ENCODE measurements at places on chromosomes 5 and 9. TPM values are rescaled to one million over a fixed set of nuclear protein-coding genes. Genes with fewer than 3 reads are reported as not detected.

CDX1 gene
- total RNA-seq, result 0.59 TPM

DNA sequence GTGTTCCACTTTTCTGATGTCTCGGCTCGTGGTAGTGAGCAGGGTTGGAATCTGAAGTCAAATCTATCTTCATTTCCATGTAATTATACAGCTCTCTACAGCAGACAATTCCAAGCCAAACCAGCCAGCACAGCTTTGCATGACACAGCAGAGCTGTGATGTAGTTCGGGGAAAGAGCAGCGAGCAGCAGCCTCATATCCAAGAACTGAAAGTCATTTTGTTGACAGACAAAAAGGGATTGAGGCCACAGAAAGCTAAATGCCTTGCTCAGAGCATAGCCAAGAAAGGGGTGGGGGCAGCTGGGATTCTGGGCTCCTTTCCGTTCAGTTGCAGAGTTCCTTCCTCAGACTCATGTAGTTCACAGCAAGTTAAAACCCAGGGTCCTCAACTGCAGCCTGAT lies 32.1 kb downstream of the LCP2 start:
- no peak for DNase-seq

GRCh38 chr9:121260457-121261106 lies 7.4 kb upstream of the GSN start:
- no peak for DNase-seq

DNA sequence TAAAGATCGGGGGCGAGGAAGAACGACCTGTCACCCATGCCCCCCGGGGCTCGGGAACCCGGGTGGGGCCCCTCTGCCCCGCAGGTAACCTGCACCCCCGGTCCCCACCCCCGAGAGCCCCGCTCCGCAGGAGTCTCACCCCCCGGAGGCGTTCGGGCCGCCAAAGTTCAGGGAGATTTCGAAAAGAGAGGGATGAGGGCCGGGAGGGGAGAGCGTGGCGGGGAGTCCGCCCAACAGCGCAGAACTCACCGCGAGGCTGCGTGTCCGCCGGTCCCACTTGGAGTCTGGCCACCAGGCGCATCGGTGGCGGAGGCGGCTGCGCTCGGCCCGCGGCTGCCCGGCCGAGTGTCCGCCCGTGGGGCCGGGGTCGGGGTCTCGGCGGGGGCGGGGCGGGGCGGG lies at the start of gene PHF19:
TSS of gene PHF19 (minus strand) at position 347 of the 399 bp plus-strand sequence. CDS start 2,447 bp downstream, outside the sequence.
- DNase-seq, result peak; percentile 27

LVRN gene
- 1.3 TPM for total RNA-seq

GRCh38 chr9:93458712-93459111 lies 5.3 kb upstream of the FAM120AOS start:
- no peak for DNase-seq

GRCh38 chr9:112772215-112772509 lies 21.6 kb downstream of the SNX30 start:
- no peak for DNase-seq

GRCh38 chr5:139205586-139205985 lies 7.4 kb upstream of the SIL1 start:
- no peak for DNase-seq

- no peak for DNase-seq
Observed at GRCh38 chr5:143892271-143892670, 80.3 kb downstream of the HMHB1 start.

GRCh38 chr5:59317023-59317773 lies 576.3 kb downstream of the PDE4D start:
- DNase-seq, result no peak

DNA sequence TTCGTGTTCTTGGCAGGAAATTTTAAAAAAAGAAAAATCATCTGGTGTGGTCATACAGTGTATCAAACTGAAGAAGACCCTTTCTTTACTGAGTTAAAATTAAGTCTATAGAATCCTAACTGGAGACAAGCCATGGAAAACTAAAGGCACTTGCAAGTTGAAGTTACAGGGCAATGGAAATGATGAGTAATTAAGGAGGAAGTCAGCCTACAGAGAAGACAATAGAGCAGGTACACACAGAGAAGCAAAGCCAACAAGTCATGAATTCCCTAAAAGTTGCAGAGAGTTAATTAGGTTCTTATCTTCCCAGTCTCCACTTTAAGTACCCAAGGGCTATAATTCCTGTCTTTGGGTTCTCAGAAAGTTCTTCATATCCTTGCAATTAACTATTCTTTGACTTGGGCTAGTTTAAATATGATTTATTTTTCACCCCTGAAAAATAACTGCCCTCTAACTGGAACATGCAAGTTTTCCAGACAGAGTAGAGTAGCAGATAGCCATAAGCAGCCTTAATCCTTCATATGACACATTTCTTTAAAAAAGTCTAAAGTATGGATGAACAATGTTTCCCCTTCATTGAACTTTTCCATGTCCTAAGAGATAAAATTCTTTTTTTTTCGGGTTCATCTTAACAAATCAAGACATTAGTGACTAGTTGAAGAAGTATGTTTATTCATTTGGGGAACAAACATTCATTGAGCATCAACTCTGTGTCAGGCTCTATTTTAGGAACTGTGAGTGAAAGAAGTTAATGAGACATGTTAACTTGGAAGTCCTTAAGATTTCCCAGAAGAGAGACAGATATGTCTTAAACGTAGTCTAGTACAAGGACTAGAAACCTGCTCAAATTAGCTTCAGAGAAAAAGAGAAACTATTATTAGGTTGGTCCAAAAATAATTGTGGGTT lies 5.2 kb upstream of the ITGA2 start:
- DNase-seq, result no peak

GRCh38 chr9:3736161-3736560 lies 210.4 kb upstream of the RFX3 start:
- no peak for DNase-seq

- DNase-seq, result peak; percentile 86
Observed at GRCh38 chr9:34701769-34702736, 7.9 kb downstream of the CCL21 start.

FAT2 gene
- 0.13 TPM for total RNA-seq

DNA sequence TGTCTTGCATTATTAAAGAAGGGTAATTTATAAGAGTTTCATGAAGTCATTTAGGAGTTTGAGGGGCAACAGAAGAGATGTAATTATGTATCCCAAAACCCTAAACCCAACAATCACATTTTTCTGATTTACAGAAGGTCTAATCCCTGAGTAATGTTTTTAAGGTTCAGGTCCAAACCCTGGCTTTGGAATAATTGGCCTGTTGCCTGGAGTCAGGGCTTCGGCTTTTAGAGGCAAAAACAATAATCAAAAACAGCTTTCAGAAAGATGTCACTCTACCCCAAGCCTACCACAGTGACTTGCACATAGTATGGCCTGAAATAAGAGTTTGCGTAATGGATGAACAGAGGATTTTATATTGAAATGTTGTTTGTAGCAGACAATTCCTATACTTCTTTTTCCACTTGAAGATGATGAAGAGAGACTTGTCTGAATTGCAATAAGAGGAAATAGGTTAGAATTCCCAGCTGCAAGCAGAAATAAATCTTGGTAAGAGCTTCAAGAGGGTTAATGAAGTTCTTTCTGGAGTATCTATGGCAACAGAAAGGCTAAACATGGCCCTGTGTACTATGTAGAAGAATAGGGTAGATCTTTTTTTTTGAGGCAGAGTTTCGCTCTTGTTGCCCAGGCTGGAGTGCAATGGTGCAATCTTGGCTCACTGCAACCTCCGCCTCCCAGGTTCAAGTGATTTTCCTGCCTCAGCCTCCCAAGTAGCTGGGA lies 152.0 kb downstream of the GPBP1 start:
- DNase-seq, result no peak

DNA sequence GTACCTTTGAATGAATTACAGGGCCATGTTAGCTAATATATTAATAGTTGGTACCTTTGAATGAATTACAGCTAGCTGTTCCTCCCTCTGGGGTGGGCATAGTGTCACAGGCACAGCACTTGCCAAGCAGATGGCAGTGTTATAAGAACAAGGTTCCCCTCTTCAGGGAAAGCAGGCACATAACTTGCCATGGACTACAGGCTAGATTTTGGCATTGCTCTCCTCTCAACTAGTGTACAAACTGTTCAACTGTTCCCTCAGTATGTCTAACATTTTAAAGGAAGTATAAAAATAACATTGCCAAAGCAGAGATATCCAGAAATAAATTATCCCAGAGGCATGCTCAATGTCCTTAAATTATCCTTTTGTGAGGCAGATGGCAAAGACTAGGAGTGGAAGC lies 33.7 kb downstream of the ABITRAM start:
- no peak for DNase-seq

HBEGF gene
- total RNA-seq, result 22.6 TPM

GRPEL2 gene
- total RNA-seq, result 51.1 TPM

- peak; percentile 31 for DNase-seq
Observed at GRCh38 chr9:96232539-96233241, 69.3 kb downstream of the HSD17B3 start.

HACD4 gene
- total RNA-seq, result 5.7 TPM

DNA sequence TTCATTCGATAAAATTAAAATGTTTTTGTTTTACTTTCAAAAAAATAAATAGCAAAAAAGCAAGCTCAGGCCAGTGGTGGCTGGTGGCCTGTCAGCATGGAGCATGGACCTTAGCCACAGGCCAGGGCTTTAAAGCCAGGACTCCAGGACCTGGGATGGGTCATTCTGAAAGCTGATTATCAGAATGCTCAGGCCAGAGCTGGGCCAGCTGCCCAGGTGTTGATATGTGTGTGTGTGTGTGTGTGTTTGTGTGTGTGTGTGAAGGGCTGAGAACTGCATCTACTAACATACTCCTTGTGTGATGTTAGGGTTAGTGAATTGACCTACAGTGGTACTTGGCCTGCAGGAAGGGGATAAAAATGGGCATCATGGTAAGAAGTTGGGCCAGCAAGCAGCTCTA lies 21.5 kb downstream of the PALM2AKAP2 start:
- DNase-seq, result no peak

- DNase-seq, result no peak
Observed at GRCh38 chr5:111299067-111299481, 74.9 kb downstream of the CAMK4 start.

DNA sequence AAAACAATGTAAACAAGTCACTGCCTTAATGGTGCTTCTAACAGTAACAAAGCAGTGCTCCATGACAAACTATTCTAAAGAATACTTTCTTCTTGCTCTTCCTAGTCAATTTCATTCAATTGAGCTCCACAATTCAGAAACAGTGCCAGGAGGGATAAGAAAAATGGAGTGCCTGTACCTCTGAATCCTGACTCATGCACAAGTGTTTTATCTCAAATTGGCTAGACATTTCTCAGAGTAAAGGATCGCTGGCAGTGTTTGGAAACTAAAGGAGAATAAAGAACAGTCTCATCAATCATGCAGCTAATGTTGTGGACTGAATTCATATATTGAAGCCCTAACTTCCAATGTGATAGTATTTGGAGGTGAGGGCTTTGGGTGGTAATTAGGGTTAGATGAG lies 27.6 kb downstream of the SLC25A51 start:
- no peak for DNase-seq

- peak; percentile 64 for DNase-seq
Observed at GRCh38 chr9:8486095-8486494, 686.5 kb upstream of the DMAC1 start.

OGN gene
- total RNA-seq, result not detected

DNA sequence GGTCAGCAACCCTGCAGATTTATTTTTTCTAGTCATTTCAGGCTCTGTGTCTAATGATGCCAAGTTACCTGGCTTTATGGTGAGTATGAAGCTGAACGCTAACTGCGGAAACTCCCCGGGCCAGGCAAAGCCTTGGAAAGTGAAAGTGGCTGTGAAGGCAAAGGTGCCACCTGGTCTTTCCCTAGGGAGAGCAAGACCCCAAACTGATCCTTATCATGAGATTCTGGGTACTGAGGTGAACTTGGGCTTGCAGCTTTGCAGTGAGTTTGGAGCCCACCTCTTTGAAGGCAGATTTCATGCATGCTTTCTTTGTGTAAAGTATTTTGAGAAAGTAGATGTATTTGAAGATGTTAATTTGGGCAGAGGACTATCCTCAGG lies 63.3 kb downstream of the CARTPT start:
- no peak for DNase-seq

RFESD gene
- 0.97 TPM for total RNA-seq

- no peak for DNase-seq
Observed at GRCh38 chr5:140217299-140218026, 42.5 kb downstream of the CYSTM1 start.

DNA sequence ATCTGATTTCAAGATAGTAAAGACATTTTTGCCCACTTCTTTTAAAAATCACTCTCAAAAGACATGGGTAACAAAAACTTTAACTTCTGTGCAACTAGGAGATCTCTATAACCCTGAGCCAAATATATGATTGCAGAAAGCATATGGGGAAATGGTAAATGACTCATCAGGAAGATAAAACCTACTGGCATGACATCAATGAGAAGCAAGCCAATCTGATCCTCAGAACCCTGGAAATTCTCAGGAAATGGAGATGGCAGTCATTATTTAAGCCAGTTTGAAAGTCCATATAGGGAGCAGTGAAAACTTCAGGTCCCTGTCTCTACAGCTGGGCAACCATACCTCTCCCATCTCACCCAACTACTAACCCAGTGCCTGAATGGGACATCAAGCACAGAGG lies 249.7 kb upstream of the NREP start:
- no peak for DNase-seq

FOXD4L4 gene
- 0.13 TPM for total RNA-seq

- peak; percentile 31 for DNase-seq
Observed at GRCh38 chr5:31855134-31856040, 216.5 kb downstream of the PDZD2 start.

GRCh38 chr5:137022043-137022442 lies 477.1 kb downstream of the SPOCK1 start:
- DNase-seq, result no peak

DNA sequence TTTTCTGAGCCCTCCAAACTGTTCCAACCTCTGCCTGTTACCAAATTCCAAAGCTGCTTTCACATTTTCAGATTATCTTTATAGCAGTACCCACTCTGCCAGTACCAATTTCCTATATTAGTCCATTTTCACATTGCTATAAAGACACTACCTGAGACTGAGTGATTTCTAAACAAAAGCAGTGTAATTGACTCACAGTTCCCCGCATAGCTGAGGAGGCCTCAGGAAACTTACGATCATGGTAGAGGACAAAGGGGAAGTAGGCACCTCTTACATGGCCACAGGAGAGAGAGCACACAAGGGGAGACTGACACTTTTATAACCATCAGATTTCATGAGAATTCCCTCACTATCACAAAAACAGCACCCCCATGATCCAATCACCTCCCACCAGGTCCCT lies 105.0 kb downstream of the DTWD2 start:
- DNase-seq, result no peak

- DNase-seq, result no peak
Observed at GRCh38 chr5:122111460-122111859, 17.9 kb upstream of the ZNF474 start.

DNA sequence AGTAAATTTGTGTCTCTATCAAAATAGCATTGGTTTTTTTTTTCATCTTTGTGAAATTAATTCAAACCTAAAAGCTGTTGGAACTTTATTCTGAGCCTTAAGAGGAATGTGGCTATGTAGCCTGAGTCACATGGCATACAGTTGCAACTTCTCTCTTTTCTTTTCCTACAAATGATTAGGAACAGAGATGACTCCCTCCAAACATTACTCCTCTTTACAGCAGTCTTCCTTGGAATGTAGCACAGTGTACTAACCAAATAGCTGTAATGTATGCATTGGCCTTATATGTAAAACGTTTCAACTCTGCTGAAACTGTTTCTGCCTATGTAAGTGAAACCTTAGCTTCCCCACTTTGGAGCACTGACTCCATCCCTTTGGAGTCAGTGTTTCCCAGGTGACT lies 100.9 kb upstream of the MAP1B start:
- no peak for DNase-seq

GRCh38 chr5:76326577-76327302 lies 76.3 kb upstream of the IQGAP2 start:
- DNase-seq, result peak; percentile 16

LHX6 gene
- 6.0 TPM for total RNA-seq

CDC20B gene
- not detected for total RNA-seq

- DNase-seq, result no peak
Observed at GRCh38 chr5:1041225-1042143, 32.9 kb downstream of the NKD2 start.

GRCh38 chr5:137760719-137761516 lies 6.8 kb upstream of the HNRNPA0 start:
- DNase-seq, result no peak
